ENCODE measurements at places on chromosomes 5 and 9. TPM values are rescaled to one million over a fixed set of nuclear protein-coding genes. Genes with fewer than 3 reads are reported as not detected.

RBM18 gene
- total RNA-seq: 28.6 TPM

SUSD3 gene
- not detected for total RNA-seq

DNA sequence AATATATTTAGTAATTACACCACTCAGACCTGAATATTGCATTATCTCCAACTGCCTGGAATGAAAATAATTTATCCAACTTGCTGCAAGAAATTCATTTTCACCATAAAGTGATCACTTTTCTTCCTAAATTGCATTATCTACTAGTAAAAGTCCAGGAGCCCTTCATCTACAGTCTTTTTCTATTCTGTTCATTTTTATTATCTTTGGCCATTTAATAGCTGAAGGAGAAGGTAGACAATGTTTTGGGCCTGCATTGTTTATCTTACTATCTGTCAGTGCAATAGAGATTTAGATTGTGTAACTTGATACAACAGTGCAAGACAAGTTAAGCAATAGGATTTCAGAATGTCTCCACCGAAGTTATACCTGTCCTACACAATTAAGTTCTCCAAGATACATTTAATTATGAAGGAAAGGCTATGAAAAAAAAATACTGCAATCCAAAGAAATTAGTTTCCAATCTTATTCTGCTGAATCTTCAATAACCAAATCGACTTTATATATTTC, 1339.7 kb upstream of the CDH6 start:
- H3K27me3 ChIP-seq: no peaks in the 10 kb centered on the region
- H3K4me3 ChIP-seq: no peak overlapping the region
- H3K4me1 ChIP-seq: no peaks in the 10 kb centered on the region
- H3K36me3 ChIP-seq: no peaks in the 10 kb centered on the region
- no peak overlapping the region for H3K27ac ChIP-seq

DNA sequence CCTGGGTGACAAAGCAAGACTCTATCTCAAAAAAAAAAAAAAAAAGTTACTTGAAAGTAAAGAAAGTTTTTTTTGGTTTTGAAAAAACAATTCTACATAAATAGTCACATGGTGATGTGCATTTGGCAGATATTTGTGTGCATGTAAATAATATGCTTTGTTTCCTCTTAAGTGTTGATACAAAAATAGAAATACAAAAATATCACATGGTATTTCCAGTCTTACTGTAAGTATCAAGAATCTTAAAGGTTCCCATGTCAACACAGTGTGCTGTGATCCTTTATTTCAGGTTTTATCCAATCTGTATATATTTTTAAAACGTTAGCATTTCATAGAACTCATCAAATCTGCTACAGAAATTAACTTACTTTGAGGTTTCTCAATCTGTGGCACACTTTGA, 521.9 kb downstream of the TLE4 start:
- no peak overlapping the region for H3K27ac ChIP-seq
- no peaks in the 10 kb centered on the region for H3K4me1 ChIP-seq
- no peaks in the 10 kb centered on the region for H3K36me3 ChIP-seq
- no peak overlapping the region for H3K4me3 ChIP-seq
- no peaks in the 10 kb centered on the region for H3K27me3 ChIP-seq

DNA sequence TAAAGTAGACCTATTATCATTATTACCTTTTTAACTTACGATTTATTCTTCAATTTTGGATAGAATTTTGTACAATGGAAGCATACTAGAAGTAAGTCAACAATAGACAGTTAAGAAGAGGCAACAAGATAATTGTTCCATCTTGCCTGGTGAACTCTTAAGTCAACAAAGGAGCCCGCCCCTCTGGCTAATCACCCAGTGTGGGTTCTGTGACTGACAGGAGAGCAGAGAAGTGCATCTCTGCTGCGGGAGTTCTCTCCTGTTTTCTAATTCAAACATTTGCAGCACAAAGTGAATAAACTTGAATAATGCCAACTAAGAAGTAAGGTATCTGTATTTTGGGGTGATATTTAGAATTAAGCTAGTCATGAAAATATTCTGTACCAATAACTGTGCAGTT, 6.7 kb upstream of the ISL1 start:
- no peaks in the 10 kb centered on the region for H3K36me3 ChIP-seq
- no peak overlapping the region for H3K27ac ChIP-seq
- peaks cover 25% of the 10 kb centered on the region for H3K27me3 ChIP-seq
- peaks cover under 1% of the 10 kb centered on the region for H3K4me1 ChIP-seq
- H3K4me3 ChIP-seq: no peak overlapping the region

- no peak overlapping the region for H3K4me3 ChIP-seq
- no peaks in the 10 kb centered on the region for H3K27me3 ChIP-seq
- H3K36me3 ChIP-seq: no peaks in the 10 kb centered on the region
- DNase-seq: no peak
These were observed 1.5 kb upstream of the ZFR start for GRCh38 chr5:32445831-32446614.

All from endothelial cell of umbilical vein (primary cell).